ENCODE measurements at places on chromosomes 13 and 19. TPM values are rescaled to one million over a fixed set of nuclear protein-coding genes. Genes with fewer than 3 reads are reported as not detected.

Gene CYP4F8
- total RNA-seq, result not detected

Gene GNG7
- total RNA-seq, result 26.7 TPM

Gene IL4I1
- 0.30 TPM for total RNA-seq

Gene PLEKHA4
- total RNA-seq, result 23.8 TPM

Gene TFDP1
- 46.7 TPM for total RNA-seq
